Forelimb muscle (tissue), 1 donor: ENCODE measurements at places on chromosomes 2 and 18.
A peak's percentile ranks its signal among the peaks of the same experiment; 100 is the strongest.

DNA sequence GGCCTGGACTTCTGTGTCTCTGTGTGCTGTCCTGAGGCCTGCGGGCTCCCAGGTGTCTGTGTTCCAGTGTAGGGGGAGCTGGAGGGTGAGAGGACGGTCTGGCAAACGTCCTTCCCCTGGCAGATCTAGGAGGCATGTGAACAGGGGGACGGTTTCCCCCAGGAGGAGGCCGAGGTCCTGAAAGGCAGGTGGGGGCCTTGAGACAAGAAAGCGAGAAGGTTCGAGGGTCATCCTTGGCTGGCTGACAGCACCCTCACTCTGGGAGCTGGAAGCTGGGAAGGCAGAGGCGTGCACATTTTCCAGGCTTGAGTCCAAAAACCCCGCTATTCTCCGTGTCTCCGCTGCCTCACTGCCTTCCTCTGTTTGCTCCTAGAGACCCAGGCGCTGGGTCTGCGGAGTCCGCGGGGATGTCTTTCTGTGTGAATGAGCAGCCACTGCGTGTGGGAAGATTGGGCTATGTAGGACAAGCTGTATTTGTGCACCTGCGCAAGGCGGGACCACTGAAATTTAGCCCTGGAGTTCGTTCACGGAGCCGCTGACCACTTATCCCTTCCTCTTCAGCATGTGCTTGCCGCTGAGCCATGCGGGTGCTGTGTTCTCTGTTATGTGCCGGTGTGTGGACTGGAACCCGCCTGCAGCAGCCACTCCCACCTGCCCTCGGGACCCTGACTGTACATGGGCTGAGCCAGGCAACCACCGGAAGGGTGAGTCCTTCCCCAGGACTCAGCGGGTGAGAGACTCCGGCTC, 43.7 kb downstream of the TWIST2 start:
- DNase-seq: peak; percentile 24

GRCh38 chr2:47501374-47502200, 98.6 kb downstream of the MSH2 start:
- DNase-seq: no peak

GRCh38 chr18:29644276-29644675, 1398.3 kb downstream of the DSC3 start:
- no peak for DNase-seq

GRCh38 chr2:54995553-54995952, 54.7 kb downstream of the RTN4 start:
- DNase-seq: no peak

- DNase-seq: no peak
Observed at GRCh38 chr2:24008672-24009366, 1.1 kb upstream of the MFSD2B start.

GRCh38 chr2:238409341-238410199, 17.2 kb upstream of the ASB1 start:
- DNase-seq: no peak

- DNase-seq: no peak
Observed at GRCh38 chr18:76984193-76985155, 148.1 kb downstream of the MBP start.

DNA sequence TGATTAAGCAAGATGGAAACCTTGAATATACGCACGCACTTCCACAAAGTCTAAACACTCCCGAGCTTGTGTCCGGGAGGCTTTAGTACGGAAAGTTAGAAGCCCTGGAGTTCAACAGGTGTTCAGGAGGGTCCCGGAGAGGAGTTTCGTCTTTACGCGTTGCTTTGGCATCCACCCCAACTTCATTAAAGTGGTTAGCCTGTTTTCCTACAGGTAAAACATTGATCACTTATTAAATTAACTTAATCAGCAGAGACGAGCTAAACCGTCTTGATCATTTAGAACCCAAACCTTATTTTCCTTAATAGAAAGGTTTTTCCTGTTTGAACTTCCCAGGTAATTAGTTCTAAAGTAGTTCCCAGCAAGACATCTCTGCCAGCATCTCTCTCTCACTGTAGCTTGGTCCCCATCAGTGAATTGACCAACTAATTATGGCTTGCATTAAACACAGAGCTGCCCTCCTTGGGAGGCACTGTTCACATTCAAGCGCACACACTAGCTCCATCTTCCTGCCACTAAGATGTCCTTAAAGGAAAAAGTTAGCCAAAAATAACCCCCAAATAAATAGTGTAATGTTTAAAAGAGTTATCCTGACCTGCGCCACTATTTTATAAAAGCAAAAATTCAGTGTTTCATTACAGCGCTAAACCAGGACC, 1.4 kb downstream of the NPAS2 start:
- no peak for DNase-seq

- DNase-seq: no peak
Observed at GRCh38 chr2:191625016-191625415, 52.9 kb upstream of the NABP1 start.

GRCh38 chr2:29050591-29050990, 23.7 kb downstream of the PCARE start:
- DNase-seq: no peak

DNA sequence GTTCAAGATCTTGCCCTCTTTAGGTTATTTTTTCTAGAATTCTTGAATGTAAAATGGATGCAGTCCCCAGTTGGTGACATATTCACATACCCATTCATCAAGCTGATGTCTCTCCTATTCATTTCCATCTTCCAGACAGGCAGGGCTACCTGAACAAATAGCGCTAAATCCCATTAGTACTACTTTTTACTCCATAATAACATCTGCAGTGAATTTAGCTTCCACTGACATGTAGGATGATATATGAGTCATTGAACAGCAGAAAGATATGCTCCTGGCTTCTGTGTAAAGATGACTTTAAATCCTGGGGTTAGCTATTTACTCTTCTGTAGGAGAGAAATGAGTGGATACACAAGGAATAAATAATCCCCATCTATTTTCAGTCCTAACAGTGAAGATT, 194.7 kb downstream of the RND3 start:
- DNase-seq: no peak
